ELF-1 (cell line): ENCODE measurements at places on chromosomes 4 and X.

GRCh38 chr4:57640391-57641100 lies 530.4 kb upstream of the IGFBP7 start:
- no peak for DNase-seq

DNA sequence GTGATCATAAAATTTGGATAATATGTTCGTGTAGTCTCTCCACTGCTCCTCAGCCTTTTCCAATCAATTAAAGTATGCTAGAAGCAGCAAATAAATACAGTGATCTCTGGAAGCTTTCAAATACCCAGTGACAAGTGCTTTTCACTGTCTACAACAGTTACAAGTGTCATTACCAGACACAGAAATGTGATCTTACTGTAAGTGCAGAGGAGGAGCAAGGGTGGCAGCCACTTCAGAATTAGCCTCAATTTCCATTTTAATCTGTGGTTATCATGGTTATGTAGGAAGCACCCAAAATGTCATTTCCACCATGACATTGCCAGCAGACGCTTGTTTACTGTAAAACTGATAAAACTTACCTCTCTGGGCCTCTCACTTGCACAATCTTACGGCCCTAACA lies 133.9 kb upstream of the ADAMTS3 start:
- DNase-seq: no peak

DNA sequence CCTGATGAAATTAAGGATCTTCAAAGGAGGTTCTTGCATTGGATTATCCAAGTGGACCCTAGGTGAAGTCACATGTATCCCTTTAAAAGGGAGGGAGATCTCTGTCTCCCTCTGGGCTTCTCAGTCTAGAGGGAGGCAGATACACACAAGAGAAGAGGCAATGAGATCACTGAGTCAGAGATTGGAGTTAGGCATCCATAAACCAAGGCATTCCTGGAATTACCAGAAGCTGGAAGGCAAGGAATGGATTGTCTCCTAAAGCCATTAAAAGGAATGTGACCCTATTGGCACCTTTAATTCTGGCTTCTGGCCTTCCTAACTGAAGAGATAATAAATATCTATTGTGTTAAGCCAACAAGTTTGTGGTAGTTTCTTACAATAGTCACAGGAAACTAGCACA lies 383.2 kb downstream of the PACRGL start:
- no peak for DNase-seq

- DNase-seq: no peak
These were observed 2.8 kb upstream of the SRP72 start for GRCh38 chr4:56464581-56464980.

- DNase-seq: no peak
These were observed 59.1 kb downstream of the CHRNA9 start for GRCh38 chr4:40394236-40394635.

- no peak for DNase-seq
These were observed 89.9 kb upstream of the KCTD8 start for GRCh38 chr4:44538534-44538933.

- peak; percentile 36 for DNase-seq
These were observed 15.4 kb downstream of the MRFAP1 start for GRCh38 chr4:6655924-6656323.

- no peak for DNase-seq
These were observed 827.8 kb downstream of the SH3BGRL start for GRCh38 chrX:82029571-82030218.

DNA sequence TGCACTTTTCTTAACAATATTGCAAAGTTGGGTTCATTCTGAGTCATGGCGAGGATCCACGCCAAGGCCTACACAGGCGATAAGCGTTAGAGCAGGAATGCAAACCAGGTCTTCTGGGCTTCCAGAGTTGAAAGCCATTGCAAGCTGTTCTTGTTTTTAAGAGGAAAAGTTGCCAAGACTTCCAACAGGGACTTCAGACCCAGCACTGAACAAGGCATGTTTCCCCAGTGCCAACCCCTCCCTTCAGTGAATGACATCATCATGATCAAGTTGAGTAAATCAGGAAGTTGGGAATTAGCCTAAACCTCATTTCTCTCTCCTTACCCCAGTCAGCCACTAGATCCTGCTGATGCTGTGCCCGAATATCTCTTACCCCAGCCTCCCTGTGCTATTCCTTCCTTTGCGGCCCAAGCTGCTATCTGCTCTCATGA lies 355.1 kb downstream of the HS3ST1 start:
- peak; percentile 47 for DNase-seq

DNA sequence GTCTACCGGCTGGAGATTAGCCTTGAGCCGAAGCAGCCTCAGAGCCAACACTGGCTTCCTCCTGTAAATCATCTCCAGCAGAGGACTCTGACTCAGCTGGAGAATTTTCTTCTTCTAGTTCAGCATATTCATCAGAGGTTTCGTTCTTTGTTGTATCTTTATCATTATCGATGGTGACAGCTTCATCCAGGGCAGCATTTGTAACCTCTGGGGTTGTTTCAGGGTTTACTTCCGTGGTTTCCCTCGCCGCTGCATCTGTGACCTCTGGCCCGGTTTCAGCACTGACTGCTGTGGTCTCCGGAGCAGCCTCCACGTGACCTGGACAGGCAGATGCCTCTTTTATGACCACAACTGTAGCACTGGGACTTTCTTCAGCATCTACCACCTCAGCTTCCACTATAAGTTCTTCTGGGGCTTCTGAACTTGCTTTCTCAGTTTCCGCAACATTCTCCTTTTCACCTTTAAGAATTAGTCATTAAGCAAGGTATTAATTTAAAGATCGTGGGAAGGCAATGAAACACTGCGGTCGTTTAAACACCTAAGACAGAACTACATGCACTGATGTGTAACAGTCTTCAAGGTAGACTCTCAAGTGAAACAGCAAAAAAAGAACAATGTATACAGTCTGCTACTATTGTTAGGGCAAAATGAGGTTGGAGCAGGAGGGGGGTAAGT lies 13.3 kb downstream of the MGARP start:
- peak; percentile 75 for DNase-seq

DNA sequence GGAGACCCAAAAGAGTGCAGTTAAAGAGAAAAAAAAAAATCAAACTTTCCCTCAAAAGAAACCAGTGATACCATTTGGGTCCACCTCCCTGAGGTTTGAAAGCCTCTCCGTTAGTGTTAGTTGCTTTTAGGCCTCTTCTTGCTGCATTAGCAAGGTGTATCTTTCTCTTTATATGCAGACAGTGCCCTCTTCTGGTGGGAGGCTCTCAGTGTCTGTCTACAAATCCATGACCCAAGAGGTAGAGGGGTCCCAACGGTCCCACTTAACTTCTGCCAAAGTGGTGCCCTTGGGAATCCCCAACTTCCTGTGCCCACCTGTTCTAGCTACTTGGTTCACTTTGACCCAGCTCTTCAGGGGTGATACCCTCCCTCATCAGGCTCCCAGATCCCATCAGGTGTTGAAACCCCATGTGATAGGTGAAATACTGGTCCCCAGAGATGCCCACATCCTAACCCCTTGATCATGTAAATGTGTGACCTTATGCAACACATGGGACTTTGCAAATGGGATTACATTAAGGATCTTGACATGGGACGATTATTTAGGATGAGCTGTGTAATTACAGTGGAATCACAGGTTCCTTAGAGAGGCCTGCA lies 63.7 kb upstream of the CD99 start:
- DNase-seq: peak; percentile 55
